NK-92 treated with Interleukin-12 subunit alpha and Interleukin-12 subunit beta, amount 100 ng/mL, for 24 hours (cell line): ENCODE measurements at places on chromosomes 12 and 14.

GRCh38 chr12:22329621-22330020 is 4.9 kb downstream of the ST8SIA1 start:
- DNase-seq: no peak

- DNase-seq: no peak
These were observed 192.1 kb downstream of the CPNE8 start for GRCh38 chr12:38713294-38713693.

DNA sequence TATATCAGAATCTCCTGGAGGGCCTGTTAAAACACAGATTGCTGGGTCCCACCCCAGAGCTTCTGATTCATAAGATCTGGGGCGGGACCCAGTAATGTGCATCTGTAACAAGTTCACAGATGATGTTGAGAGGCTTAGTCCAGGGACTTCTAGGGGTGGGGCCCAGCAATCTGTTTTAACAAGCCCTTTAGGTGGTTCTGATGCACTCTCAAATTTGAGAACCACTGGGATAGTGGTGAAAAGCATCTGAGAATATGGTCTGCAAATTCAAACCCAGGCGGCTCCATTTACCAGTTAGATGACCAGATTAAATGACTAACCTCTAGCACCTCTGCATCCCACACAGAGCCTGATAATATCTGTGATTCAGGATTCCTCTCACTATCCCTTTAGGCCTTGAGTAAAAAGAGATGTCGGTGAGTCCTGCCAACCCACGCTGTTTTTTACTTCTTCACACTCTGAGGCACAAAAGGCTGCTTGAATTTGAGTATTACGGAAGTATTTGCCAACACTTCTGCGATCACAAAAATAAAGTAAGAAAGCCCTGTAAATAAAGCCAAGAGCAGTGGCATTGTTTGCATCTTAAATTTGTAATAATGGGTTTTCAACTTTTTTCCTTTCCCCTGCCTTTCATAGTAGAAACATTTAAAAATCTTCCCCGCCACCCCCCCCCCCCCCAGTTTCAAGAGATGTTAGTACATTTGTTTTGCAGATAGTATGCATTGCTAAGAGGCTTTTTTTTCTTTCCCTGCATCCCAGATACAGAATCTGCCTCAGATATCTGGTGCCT is 1.8 kb upstream of the FRS2 start:
- DNase-seq: no peak

- DNase-seq: no peak
These were observed 87.2 kb downstream of the SCN8A start for GRCh38 chr12:51678086-51678724.

- DNase-seq: no peak
These were observed 1267.0 kb upstream of the FLRT2 start for GRCh38 chr14:84262932-84263331.

GRCh38 chr12:6384499-6385436 is 806 bp downstream of the LTBR start:
- no peak for DNase-seq

DNA sequence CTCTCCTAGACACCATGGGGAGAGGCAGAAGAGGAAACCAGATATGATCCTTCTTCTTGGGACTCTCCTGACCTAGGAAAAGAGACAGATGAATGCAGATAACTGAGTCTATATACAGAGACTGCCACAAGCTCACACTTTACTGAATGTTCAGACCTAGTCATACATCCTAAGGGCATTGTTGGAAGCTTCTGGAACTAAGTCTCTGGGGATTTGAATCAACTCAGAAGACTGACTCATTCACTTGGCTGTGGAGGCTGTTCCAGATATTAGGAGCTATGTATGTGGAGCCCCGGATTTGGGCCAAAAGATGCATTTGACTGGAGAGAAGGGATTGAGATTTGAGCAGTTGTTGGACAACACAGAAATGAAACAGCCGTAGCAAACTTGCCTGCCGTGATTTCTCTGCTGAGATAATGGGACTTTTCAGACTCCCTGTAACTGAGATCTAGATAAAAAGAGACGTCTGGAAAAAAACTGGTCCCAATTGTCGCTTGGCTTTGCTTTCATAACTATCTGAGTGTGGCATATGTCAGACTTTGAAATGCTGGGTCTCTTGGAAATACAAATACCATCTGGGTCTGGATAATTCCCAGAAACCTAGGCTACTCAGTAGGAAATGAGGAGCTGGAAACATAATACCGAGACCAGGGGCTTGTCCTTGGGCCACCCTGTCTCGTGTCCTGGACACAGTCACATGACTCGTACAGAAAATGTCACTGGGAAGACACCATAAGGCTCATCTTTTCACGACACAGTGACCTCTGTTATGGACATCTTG is 396.8 kb downstream of the NUAK1 start:
- DNase-seq: no peak

GRCh38 chr12:45973526-45973925 is 16.8 kb downstream of the SCAF11 start:
- no peak for DNase-seq

GRCh38 chr12:130463818-130464670 is 126.4 kb downstream of the PIWIL1 start:
- DNase-seq: no peak

- DNase-seq: no peak
These were observed 212.6 kb downstream of the PTPRO start for GRCh38 chr12:15534874-15535273.
